Renal cortical epithelial cell (primary cell): ENCODE measurements at places on chromosomes 11 and 22.
A peak's percentile ranks its signal among the peaks of the same experiment; 100 is the strongest.

DNA sequence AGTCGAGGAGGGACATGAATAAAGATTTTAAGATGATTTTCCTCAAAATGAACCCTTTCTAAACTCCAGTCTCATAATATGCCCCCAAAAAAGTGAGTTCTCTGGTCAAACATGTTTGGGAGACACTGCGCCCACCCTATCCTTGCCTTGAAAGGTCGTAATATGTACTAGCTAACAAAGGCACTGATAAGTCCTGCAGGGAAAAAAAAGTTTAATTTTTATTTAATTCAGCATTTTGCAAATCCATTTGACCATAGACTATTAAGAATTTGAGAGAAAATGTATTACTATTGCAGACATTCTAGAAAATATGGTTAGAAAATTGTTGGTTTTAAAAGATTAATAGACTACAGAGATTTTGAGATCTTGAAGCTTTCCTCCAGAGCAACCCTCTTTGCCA, 120.6 kb upstream of the ASPHD2 start:
- no peak for DNase-seq

- DNase-seq: no peak
Observed at GRCh38 chr11:24225501-24225900, 271.4 kb upstream of the LUZP2 start.

DNA sequence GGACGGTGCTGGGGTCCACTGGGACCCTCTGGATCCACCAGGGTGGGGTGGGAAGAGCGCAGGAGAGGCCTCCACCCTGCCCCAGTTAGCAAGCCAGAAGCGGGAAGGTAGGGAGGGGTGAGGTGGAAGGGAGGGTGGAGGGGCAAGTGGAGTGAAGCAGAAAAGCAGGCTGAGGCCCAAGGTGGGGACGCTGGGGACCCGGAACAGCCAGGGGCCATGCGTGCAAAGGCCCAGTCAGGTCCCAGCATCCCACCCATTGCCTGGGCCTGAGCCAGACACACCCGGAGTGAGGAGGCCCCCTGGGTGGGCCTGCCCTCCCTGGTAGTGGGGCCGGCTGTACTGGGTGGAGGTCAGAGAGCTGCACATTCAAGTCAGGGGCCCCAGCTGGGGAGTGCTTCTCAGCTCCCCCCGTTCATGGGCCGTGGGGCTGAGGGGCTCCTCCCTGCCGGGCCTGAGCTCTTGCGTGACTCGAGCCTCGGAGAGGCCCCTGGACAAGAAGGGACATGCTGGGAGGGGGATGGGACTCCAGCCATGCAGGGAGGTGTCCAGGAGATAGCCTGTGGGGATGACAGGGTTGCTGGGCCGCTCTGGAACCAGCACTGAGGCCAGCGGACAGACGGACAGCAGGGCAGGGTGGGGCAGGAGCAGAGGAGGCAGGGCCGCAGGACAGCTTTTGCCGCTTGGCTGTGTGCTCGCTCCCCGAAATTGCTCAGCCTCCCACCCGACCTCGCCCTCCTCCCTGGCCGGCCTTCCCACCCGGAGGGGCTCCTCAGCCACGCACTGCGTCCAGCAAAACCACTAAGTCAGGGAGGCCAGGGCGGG, 7.7 kb downstream of the TNNT3 start:
- DNase-seq: no peak

DNA sequence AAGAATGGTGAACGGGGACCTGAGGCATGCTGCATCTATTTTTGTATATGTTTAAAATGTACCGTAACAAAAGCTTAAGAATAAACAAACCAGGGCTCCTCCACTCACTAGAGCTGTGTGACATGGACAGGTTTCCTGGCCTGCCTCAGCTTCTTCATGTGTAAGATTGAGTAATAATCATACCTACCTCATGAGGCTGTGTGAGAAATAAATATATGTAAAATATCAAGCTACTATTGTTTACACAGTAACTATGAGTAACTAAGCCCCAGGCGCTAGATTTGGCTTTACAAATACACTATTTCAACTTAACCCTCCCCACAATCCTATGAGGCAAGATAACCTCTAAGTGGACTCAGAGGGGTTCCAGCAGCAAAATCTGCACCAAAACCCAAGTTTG, 66.4 kb downstream of the SMCO4 start:
- peak; percentile 84 for DNase-seq

GRCh38 chr11:130816546-130817329, 99.5 kb downstream of the SNX19 start:
- DNase-seq: peak; percentile 99

DNA sequence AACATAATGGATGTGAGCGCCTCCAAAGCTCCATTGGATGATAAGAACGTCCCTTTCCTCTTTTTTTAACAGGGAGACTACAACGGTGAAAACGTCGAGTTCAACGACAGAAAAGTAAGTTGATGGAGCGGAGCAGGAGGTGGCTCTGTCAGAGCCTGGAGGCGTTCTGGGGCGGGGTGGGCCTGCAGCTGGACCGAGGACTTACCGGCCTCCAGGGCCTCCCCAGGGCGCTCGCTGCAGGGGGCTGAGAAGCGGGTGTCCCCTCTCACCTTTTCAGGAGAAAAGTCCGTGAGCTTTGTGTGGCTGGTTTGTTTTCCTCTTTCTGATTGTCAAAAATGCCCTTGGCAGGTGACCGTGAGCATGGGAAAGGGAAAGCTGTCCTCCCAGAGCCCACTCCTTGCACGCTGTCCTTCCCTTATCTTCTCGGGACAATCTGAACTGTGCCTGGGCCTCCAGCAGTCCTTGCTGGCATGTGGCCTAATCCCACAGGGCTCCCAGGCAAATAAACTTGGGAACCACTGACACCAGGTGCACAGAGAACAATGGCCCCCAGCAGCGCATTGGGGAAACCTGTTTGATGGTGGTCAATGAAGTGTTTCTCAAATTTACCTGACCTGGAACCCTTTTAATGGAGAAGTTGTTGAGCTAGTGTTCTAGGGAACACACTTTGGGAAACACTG, 38.4 kb downstream of the ANO1 start:
- no peak for DNase-seq

DNA sequence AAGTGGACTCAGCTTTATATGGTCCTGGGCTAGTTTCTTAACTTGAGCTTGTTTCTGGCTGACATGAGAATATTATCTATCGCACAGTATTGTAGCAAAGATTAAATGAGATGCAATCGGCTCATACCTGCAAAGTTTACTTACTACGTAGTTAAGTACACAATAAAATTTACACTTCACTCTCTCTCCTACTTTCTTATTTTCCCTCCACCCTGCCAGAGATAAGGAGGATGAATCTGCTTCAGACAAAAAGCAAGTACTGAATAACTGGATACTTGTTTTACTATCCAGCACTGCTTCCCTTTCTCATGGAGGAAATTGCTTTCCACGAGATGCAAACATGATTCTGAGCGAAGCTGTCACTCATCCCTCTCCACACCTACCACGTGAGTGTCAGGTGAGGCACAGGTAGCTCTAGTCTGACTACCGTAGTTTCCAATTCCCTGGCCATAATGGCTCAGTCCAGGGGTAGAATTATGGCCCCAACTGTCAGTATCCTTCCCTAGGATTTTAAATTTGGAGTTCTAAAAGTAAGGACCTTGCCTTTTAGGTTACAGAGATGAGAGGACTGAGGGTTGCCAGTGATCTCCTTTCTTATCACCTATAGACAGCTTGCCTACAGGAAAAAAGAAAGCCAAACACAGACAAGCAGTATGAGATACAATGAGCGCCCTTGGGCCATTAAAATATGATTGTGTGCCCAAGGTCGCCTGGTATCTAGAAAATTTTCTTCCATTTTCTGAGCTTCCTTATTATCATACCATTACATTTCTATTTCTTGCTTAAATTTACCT, 39.8 kb downstream of the GAB2 start:
- no peak for DNase-seq

- no peak for DNase-seq
Observed at GRCh38 chr11:86418106-86418505, 43.4 kb downstream of the CCDC81 start.

DNA sequence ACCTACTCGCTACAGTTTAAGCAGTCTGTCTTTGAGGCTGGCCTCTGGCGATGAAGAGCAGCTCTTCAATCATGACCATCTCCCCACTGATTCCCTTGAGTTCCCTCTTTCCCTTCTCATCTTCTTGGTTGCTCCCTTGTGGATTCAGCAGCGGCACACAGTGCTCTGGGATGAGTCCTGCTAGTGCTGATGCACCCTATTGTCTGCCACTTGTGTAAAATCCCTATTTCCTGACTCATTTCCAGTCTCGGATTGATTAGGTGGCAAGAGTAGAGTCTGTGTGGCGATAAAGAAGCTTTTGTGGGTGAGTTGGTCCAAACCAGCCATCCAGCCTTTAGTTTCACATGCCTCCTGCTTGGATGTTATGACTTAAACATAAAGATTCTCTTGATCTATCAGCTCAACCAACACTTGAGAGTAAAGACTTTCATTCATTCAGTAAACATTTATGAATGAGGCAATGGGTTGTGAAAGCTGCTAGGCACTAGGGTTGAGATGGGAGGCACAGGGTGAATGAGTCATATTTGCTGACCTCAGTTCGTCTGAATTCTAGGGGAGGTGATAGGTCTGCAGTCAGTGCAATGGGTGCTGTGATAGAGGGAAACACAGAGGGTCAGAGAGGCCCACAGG, 219.4 kb upstream of the RAG2 start:
- DNase-seq: peak; percentile 13

DNA sequence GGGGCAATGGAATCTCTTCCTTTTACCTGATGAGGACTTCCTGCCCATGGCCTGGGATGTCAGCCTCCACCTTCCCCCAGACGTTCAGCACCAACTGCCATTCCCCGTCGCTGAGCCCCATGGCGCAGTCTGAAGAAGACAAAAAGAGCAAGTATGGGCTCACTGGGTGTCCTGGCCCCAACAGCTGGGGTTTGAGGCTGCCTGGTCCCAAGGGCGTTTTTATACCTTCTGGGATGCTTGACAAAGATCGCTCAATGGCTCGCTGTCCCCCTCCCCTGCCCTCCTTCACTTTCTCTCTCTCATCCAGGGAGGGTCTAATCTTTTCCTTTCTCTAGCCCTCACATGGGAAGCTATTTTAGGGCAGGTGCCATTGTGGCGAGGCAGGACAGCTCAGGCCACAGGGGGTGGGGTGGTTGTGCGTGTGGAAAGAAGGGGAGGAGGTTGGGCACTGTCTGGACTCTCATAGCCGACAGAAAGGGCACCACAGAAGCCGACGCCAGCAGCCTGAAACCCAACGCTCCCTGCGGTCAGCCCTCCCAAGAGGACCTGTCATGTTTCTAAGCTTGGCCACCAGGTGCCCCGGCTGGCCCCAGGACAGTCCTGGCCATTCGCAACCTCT, at the start of gene MB:
TSS of gene MB (minus strand) at position 193 of the 619 bp plus-strand sequence. CDS start at position 121, 72 bp downstream.
- DNase-seq: no peak

- DNase-seq: no peak
Observed at GRCh38 chr11:117606211-117606610, 190.8 kb downstream of the DSCAML1 start.

DNA sequence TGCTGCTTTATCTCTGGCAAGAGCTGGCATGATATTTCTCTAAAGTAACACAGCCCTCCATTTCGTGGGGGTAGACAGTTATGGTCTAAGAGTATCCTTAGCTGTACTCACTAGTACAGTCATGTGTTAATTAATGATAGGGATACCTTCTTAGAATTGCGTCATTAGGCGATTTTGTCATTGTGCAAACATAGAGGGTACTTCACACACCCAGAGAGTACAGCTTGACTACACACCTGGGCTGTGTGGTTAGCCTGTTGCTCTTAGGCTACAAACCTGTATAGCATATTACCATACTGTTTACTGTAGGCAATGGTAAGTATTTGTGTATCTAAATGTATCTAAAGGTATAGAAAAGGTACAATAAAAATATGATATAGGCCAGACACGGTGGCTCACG, 17.0 kb downstream of the XRCC6 start:
- peak; percentile 52 for DNase-seq

GRCh38 chr11:15884141-15884540, 472.2 kb downstream of the SOX6 start:
- DNase-seq: no peak

DNA sequence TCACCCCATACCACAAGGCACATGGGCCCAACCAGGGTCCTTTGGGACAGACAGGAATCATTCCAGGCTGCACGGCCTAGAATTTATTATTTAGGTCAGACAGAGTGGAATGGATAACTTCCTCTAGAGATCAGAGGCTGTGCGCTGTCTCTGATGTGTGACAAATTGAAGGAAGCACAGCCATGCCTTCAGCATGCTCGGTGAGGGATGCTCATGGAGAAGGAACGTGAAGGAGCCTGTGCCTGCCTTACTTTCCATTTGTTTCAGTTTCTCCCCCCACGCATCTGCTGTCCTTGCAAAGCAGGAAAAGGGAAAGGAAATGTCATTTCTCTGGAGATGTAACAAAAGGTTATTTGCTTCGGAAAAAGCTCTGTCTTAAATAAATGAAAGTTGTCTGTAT, 644.1 kb downstream of the OPCML start:
- no peak for DNase-seq

DNA sequence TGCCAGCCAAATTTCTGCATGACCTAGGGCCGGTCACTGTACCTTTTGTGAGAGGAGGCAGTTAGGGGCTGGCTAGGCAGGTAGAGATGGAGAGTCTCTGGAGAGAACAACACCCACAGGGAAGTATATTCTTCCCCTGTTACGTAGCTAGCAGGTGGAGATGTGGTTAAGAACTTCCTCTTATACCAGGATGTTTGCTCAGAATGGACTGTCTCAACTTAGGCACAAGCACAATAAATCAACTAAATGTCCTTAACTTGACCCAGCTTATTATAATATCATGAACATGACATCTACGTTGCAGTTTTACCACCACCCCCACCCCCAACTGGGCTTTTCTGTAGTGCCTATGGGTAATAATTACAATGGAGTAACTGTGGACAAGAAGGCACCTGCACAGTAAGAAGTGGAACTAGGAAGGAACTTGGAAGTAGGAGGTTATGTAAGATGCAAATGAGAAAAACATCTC, 60.7 kb upstream of the MPEG1 start:
- DNase-seq: peak; percentile 14

DNA sequence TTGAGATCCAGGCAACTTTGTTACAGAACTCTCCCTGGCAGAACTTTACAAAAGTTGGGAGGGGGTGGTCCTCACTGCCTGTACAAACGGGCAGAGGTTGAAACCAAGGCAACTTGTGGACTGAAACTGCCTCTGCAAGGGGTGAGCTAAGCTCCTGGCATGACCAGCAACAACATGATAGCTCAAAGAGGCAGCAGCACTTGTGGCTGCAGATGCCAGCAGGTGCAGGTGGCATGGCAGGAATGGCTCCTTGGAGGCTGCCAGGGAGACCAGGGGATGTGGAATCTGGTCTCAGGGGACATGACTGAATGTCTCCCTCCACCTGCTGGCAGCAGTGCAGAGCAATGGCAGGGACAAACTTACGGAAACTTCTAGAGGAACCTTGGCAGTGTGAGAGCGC, 38.8 kb upstream of the PHF21A start:
- DNase-seq: no peak

DNA sequence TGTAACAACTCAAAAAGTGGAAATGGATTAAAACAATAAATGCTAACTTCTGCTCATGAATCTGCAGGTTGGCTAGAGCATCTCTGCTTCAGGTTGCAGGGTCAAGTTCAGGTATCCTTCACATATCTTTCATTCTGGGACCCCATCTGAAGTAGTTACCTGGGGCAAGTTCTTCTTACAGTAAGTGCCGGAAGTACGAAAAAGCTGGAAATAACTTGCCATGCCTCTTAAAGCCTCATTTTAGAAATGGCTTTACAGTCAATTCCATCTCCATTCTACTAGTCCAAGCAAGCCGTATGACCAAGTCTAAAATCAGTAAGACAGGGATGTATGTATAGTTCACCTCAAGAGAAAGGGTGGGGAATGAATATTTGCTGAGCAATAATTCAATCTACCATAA, 93.7 kb downstream of the FCHSD2 start:
- DNase-seq: no peak

GRCh38 chr11:72039856-72040401, 40.4 kb downstream of the NUMA1 start:
- DNase-seq: no peak
